ENCODE measurements at places on chromosomes 12 and 14.

GRCh38 chr12:94594443-94594825 lies 55.9 kb downstream of the TMCC3 start:
- no peak for DNase-seq

DNA sequence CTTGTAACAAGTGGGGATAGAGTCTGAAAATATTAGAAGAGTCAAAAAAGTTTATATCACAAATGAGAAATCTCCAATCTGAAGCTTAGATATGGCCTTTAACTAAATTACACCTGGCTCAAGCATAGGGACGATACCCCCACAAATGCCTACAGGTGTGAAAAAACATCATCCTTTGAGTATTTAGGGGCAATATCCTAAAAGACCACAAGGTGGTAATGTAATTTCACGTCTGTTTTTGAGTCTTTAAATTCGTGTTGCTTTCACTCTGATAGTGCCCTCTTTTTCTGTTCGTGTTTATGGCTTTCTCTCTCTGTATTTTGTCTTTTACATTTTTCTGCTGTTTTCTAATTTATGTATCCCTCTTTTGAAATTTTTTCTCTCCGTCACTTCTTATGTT lies 84.3 kb downstream of the ETNK1 start:
- DNase-seq = no peak

DNA sequence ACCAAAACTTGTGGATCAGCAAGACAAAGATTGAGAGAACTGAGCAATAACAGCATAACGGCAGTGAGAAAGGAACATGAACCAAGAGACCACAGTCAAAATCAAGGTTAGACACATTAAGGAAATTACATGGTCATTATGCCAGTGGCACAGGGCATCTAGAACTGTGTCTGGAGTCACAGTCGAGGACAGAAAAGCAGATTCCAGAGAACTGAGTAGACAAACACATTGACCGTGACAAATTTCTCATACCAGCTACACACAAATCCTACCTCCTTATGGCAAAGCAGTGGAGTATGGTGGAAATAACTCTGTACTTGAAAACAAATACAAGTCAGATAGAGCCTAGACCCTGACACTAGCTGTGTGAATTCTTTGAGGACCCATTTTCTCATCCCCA lies 367.3 kb downstream of the DUSP6 start:
- no peak for DNase-seq

DNA sequence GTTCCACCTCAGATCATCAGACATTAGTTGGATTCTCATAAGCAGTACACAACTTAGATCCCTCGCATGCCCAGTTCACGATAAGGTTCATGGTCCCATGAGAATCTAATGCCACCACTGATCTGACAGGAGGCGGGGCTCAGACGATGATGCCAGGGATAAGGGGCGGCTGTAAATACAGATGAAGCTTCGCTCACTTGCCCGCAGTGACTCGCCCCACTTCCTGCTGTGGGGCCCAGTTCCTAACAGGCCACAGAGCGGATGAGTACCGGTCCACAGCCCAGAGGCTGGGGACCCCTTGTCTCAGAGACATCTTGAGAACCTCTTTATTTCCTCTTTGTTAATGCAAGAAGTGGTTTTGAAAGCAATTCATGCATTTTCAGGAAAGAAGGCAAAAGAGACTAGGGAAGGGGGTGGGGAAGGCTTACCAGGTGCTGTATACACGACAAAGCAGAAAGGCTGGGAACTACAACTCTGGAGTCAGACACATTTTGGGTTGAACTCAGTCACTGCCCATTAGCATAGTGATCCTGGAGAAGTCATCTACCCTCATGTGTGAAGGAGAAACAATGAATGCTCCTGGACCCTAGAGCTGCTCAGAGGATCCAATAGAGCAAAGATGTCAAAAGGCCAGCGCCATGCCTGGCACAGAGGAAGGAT lies 68.7 kb downstream of the EID3 start:
- peak; percentile 44 for DNase-seq

- DNase-seq = no peak
Observed at GRCh38 chr12:54425702-54426101, 6.6 kb upstream of the ITGA5 start.

DNA sequence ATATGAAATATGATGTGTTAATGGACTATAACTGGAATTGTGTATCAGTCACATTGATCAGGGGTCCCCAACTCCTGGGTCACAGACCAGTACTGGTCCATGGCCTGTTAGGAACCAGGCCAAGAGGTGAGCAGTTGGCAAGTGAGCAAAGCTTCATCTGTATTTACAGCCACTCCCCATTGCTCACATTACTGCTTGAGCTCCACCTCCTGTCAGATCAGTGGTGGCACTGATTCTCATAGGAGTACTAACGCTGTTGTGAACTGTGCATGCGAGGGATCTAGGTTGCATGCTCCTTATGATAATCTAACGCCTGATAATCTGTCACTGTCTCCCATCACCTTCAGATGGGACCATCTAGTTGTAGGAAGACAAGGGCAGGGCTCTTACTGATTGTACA lies 72.3 kb downstream of the CDK17 start:
- no peak for DNase-seq

- DNase-seq = no peak
Observed at GRCh38 chr14:65137648-65138307, 35.5 kb upstream of the MAX start.

DNA sequence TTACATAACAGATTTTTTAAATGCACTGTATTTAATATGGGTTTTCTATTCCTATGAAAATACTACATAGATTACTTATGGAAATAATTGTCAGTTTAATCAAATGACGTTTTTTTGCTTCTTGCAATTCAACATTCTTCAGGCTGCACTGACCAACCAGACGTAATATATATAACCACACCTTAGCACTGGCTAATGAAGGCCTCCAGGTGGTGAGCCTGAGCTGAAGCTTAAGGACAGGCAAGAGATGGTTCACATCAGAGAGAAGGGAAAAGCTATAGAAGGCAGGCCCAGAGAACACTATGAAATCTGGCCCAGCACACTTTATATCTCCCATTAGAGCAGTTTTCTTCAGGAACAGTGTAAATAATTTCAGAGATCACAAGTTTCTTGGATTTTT lies 2.8 kb upstream of the MDGA2 start:
- DNase-seq = no peak
